ENCODE measurements at places on chromosomes 13 and 19.
A peak's percentile ranks its signal among the peaks of the same experiment; 100 is the strongest.

DNA sequence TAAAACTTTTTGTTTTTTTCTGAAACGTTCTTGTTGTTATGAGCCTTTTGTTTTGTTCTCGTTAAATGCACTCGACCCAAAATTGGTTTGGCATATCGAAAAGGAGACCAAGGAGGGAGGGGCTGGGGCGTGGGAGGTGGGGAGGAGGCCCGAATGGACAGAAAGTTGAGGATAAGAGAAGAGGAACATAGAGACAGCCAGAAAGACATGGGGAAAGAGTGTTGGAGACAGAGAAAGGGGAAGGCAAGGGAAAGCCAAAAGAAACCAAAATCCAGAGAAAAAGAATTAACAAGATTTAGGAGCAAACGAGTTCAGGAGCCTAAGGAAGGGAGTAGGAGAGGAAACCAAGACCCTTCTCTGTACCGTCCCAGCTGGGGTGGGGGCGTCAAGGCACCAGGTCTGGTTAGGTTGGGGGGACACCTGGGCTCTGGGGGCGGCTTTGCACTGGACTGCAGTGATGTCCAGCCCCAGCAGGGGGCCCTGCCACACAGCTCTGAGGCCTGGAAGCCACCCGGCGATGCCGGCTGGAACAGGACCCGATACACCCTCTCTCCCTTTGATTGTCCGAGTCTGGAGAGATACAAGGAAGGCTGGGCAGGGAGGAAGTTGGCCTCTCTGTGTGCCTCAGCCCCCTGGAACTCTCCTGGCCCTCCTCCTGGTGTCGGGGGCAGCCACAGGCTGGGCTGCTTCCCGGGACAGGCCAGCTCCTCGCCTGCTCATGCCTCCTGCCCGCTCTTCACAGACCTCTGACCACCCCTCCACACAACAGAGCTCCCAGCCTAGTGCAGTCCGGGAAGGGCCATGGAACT is 11.6 kb upstream of the ASF1B start:
- peak; percentile 95 for DNase-seq

DNA sequence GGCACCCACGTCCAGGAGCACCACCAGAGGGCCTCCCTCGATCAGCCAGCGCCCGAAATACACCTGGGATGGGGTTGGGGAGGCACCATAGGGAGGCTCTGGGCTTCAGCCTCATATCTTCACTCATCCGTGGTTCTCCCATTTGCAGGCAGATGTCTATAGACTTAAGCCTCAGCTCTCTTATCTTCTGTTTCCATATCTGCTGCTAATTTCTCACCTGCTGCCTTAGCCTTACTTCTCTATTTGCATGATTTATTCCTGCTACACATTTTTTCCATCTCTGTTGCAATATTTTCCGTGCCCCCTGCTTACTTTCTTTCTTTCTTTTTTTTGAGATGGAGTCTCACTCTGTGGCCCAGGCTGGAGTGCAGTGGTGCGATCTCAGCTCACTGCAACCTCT is 5.8 kb downstream of the GYS1 start:
- no peak for DNase-seq

- peak; percentile 14 for DNase-seq
These were observed 1.3 kb downstream of the ZNF616 start for GRCh38 chr19:52138278-52138982.

- no peak for DNase-seq
These were observed 376.9 kb upstream of the SPRY2 start for GRCh38 chr13:80717776-80718175.

GRCh38 chr19:10018263-10018662 is 5.0 kb downstream of the RDH8 start:
- no peak for DNase-seq

GRCh38 chr13:113400621-113401451 is 36.9 kb upstream of the GRTP1 start:
- DNase-seq: no peak

- DNase-seq: peak; percentile 66
These were observed 4.8 kb downstream of the IER2 start for GRCh38 chr19:13154911-13155471.

Data from HuH-7.5 (cell line).